Iris pigment epithelial cell (primary cell): ENCODE measurements at places on chromosomes 1 and 21.

GRCh38 chr1:37127254-37127748 is 93.0 kb upstream of the GRIK3 start:
- no peak for DNase-seq

- no peak for DNase-seq
These were observed 184.0 kb downstream of the HUNK start for GRCh38 chr21:32056791-32057190.

- DNase-seq = peak; percentile 40
These were observed 148.5 kb downstream of the DHRS3 start for GRCh38 chr1:12469493-12469892.

GRCh38 chr1:245888809-245889208 is 618.3 kb downstream of the SMYD3 start:
- peak; percentile 65 for DNase-seq

- DNase-seq = no peak
These were observed 34.8 kb upstream of the MAN1C1 start for GRCh38 chr1:25581764-25582163.

DNA sequence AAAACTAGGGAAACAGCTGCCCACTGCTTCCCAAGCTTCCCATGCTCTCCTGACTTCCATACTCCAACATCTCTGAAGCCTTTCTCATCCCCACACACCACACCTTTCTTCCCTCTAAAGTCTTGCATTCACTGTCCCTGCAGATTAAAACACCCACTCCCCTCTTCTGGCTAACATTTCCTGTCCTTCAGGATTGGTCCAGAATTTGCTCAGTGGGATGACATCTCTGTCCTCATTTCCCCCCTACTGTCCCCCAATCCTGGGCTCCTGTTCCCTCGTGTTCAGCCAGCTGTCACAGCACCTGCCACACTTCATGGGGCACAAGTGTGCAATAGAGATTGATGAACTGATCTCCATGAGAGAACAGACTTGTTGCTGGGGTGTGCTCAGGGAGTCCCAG is 82.7 kb downstream of the KCND3 start:
- DNase-seq = no peak

DNA sequence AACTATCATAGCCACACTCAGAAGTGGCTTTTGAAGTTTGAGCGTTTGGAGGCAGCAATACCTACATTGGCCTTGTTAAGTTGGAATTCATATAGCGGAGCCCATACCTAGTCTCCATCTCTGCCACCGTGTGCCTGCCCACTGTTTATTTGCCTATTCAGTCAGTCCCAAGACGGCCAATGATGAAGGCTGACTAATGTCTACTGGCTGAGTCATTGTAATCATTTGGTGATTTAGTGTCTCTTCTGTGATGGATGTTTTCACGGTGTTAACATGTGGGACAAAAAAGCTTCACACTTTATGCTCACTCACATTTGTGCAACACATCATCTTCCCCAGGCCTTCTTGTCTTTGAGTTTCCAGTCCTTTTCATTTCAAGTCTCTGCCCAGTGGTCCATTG is 92.6 kb upstream of the PBX1 start:
- no peak for DNase-seq

- DNase-seq = no peak
These were observed at the start of gene SLAMF1 for GRCh38 chr1:160646711-160647328. SLAMF1 (minus strand) TSS chr1:160647044; CDS start chr1:160646945, 99 bp downstream.

GRCh38 chr1:234934611-234935033 is 194.0 kb downstream of the TOMM20 start:
- peak; percentile 93 for DNase-seq

GRCh38 chr1:65175171-65176055 is 27.4 kb downstream of the AK4 start:
- DNase-seq = peak; percentile 68

DNA sequence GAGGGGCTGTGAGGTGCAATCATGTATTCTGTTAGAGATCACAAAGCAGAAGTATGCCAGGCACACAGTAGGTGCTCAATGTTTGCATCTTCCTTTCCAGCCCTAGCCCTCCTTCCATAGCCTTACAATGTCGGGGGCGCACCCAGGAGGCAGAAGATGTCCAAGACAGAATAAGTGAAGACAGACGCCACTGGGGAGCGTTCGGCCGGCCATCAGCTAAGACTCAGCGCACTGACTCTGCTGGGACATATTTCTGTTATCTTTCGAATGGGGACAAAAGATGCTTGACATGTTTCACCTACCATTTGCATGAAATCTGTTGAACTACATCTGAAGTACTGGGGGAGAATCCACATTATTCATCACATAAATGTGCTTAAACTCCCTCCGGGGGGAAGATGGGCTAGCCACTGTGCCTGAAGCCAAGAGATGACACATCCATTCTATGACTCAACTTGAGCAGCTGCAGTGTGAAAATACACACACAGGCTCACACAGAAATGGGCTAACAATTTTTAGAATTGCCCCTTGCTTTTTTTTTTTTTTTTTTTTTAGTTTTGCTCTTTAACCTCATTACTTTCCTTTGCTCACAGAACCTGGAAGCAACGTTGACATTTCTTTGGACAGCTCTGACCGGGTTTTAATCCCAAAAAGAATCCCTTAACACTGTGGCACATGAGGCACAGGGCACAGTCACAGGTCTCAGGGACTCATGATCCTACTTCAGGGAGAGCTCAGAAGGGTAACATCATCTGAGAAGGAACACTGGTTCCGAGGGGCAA is 7.9 kb downstream of the TIAM1 start:
- peak; percentile 96 for DNase-seq

- DNase-seq = no peak
These were observed 430.1 kb downstream of the KCNT2 start for GRCh38 chr1:196178083-196178635.

GRCh38 chr1:23581219-23581618 is 21.9 kb upstream of the ID3 start:
- peak; percentile 88 for DNase-seq

DNA sequence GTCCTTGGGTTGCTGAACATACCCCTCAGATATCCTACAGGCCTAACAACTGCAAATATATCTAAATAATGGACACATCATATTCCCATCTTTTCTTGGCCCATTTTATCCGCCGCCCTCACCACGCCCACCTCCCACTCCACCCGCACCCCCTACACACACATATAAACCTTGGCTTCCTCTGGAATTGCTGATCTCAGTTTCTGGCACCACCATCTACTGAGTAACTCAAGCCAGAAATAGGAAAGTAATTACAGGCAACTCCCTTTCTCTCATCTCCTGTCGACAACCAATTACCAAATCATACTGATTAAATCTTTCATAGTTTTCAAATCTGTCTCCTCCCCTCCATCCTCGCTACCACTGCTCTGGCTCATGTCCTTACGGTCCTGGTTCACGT is 4.7 kb downstream of the RGS8 start:
- no peak for DNase-seq

DNA sequence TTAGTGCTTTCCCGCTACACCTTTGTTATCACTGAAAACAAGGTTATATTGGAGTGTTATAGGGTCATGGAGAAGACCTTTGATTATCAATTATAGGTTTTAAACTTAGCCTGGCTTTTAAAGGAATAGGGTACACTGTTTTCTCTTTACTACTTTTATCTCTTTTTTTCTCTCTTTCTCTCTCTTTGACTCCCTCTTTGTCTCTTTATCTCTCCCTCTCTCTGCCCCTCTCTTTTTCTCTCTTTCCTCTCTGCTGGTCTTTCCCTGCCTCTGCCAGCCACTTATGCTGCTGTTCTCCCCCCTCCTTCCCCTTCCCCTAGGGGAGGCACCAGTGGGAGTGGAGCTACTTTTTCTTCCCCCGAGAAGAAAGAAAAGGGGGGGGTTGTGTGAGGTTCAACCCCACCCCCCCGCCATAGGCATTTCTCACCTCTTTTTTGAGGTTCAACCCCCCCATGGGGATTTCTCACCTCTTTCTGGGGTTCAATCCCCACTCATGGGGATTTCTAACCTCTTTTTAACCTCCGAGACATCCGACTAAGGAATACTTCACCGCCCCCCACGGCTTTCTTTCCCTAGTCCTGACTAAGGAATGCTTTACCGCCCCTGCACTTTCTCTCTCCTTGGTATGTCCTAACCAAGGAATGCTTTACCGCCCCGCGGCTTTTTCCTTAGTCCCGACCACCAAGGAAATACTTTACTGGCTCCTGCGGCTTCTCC is 17.2 kb upstream of the ZBTB8B start:
- peak; percentile 73 for DNase-seq

- no peak for DNase-seq
These were observed 20.4 kb downstream of the ODF2L start for GRCh38 chr1:86375688-86376087.

DNA sequence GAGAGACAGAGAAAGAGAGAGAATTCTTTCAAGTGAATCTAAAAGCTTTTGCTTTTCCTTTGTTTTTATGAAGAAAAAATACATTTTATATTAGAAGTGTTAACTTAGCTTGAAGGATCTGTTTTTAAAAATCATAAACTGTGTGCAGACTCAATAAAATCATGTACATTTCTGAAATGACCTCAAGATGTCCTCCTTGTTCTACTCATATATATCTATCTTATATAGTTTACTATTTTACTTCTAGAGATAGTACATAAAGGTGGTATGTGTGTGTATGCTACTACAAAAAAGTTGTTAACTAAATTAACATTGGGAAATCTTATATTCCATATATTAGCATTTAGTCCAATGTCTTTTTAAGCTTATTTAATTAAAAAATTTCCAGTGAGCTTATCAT is 117.6 kb downstream of the PTPRC start:
- DNase-seq = peak; percentile 31

- no peak for DNase-seq
These were observed 68.1 kb downstream of the ALPL start for GRCh38 chr1:21577324-21577723.

DNA sequence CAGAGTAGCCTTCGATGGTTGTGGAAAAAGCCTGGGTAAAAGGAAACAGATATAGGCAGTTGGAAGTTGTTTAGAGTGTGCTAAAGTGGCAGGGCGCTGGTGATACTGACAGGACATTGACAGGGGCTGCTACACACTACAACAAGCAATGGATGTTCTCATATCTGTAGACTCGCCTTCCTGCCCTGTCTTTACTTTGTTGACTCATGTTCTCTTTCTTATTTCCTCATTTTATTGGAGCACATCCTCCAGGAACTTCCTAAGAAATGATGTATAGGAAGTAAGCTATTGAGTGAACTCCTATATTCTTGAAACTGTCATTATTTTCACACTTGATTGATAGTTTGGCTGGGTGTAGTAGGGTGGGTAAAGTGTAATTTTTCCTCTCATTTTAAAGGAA is 51.0 kb downstream of the C4BPA start:
- no peak for DNase-seq

DNA sequence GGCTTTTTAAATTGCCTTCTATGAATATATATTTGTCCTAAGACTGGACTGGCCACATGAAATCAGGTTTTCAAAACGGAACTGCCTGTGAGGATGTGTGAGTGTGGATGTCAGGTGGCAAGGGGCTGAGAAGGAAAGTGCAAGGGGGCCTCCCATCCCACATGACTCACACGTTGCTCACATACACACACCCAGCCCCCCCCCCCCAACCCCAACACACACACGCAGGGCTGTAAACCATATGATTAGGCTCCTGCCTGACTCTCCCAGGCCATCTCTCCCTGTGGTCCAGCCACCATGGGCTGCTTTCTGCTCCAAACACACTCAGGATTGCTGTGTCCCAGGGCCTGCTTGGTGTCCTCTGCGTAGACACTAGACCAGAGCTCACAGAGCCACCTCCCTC is 22.4 kb downstream of the DEGS1 start:
- peak; percentile 74 for DNase-seq

- no peak for DNase-seq
These were observed 30.7 kb downstream of the TUFT1 start for GRCh38 chr1:151570819-151571218.

DNA sequence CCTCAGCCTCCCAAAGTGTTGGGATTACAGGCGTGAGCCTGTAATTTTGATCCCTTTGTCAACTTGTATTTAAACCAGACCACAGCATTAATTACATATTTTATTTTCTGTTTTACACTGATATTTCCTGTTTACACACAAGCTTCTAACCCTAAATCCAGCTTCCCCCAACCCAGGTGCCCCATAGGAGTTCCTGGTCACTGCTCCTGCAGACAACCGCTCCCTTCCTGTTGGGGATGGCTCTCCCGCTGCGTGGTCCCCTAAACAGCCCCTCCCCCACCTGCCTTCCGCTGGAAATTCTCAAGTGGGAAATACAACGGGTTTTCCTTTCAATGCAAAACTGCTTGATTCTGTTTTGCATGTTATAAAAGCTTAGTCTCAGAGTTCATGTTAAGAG is 3.7 kb downstream of the CSTB start:
- no peak for DNase-seq

- no peak for DNase-seq
These were observed 22.2 kb upstream of the LRRC3 start for GRCh38 chr21:44432841-44433790.

DNA sequence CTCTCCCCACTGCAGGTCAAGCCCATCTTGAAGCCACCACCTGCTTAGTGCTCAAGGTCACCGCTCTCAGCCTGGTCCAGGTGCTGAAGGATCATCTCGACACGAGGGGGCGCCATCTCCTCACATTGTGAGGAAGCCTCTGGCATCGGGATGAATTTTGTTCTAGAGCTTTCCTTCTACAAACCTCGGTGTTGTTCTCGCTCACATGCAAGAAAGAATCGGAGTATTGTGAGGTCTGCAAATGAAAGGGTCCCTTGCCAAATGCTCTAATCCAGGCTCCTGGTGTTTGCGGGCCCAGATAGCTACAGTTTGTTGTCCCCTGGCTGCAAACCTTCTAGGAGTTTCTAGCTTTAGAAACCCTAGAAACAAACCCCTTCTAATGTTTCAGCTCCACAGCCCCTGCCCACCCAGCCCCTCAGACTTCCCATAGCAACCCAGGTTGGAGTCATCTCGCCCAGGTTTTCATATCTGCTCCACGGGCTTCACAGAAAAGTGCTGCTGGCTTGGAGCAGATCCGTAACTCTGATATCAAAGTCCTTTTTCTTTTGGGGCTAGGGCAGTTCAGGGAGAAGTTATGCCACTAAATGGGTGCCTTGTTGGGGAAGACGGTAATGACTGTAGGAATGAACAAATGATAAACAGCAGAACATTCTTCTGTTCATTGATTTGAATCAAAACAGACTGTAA is 8.6 kb upstream of the ATP5PO start:
- peak; percentile 72 for DNase-seq

GRCh38 chr1:217617126-217617525 is 13.8 kb downstream of the GPATCH2 start:
- DNase-seq = no peak
